D341Med (cell line): ENCODE measurements at places on chromosomes 6 and 20.

GRCh38 chr6:127415096-127415495 is 44.1 kb downstream of the KIAA0408 start:
- no peak for DNase-seq

DNA sequence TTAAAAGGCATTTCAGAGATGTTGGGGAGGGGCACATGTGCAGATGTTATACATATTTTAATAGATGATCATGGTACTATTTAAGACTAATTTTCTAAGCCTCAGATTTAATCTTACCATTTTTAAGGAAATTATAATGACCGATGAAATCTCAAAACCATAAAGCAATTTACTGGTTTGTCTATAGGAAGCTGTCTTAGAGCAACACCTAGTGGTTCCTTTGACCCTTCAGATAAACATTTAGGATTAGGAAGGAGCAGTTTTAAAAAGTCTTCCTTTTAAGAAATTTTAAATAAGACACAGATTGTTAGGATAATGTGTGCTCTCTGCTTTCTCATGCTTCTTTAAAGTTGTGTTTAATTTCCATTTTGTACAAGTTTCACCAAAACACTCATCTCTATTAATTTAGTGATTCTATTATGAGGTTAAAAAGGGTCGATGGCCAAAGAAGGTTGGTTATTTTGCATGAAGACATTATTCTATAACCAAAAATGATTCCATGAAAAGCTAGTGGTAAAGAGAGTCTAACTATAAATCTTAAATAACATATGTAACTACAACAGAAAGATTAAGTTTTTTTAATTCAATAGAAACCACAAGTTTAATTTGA is 376.4 kb downstream of the HACE1 start:
- DNase-seq = no peak

DNA sequence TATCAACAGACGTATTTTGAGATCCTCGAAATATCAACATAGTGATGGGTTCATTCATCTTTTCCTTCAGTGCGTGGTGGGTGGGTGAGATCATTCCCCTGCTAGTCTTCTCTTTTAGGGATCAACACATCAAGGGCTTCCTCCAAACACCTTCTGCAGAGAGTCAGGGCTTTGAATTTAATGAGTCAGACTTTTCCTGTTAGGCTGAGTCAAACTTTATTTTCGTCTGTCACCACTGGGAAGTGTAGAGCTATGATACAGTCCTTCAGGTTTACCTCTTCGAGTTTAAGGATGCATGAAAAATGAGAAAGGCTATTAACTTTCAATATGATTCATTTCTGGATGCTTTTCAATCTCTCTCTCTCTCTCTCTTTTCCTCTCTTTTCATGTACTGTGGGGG is 189.1 kb downstream of the BMP2 start:
- no peak for DNase-seq

GRCh38 chr20:14319704-14320103 is 17.7 kb downstream of the FLRT3 start:
- DNase-seq = no peak

GRCh38 chr20:986733-987355 is 15.3 kb downstream of the RSPO4 start:
- no peak for DNase-seq

- peak; percentile 53 for DNase-seq
Observed at GRCh38 chr6:39048481-39049399, at the start of gene GLP1R. Gene GLP1R (plus strand): TSS chr6:39048781. CDS start chr6:39048841, 60 bp downstream.

GRCh38 chr6:138107078-138107751 is at the start of gene PERP:
Gene PERP (minus strand): TSS chr6:138107419. CDS start chr6:138107340, 79 bp downstream.
- DNase-seq = peak; percentile 70
